ENCODE measurements at places on chromosomes 5 and 9. TPM values are rescaled to one million over a fixed set of nuclear protein-coding genes. Genes with fewer than 3 reads are reported as not detected.
A peak's percentile ranks its signal among the peaks of the same experiment; 100 is the strongest.

DNA sequence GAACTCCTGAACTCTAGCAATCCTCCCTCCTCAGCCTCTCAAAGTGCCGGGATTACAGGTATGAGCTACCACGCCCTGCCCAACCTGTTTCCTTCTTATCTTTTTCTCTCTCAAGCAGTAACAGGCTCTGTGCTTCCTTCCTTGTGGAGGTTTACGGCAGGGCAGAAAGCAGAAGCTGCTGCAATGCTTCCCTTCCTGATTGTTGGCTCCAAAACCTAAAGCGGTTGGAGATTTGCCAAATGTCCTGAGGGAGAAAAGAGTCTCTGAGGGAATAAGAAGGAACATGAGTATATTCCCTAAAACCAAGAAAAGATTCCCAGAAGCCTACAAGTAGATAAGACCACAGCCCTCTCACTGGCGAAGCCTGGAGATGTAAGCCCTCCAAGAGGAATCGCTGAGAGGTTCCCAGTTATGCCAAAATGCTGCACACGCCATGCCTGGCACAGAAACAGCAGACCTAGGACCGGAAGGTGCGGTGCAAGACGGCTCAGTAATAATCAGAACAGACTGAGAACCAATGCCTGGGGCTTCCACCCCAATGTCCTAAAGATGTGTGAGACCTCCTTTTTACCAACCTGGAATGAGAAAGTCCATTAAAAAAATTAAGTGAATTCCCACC, 73.2 kb downstream of the APTX start:
- H3K4me1 ChIP-seq: no peaks in the 10 kb centered on the region
- H3K27ac ChIP-seq: no peak overlapping the region
- H3K4me3 ChIP-seq: no peak overlapping the region
- no peaks in the 10 kb centered on the region for H3K36me3 ChIP-seq
- ATAC-seq: no peak
- peaks cover 3% of the 10 kb centered on the region for H3K27me3 ChIP-seq

DNA sequence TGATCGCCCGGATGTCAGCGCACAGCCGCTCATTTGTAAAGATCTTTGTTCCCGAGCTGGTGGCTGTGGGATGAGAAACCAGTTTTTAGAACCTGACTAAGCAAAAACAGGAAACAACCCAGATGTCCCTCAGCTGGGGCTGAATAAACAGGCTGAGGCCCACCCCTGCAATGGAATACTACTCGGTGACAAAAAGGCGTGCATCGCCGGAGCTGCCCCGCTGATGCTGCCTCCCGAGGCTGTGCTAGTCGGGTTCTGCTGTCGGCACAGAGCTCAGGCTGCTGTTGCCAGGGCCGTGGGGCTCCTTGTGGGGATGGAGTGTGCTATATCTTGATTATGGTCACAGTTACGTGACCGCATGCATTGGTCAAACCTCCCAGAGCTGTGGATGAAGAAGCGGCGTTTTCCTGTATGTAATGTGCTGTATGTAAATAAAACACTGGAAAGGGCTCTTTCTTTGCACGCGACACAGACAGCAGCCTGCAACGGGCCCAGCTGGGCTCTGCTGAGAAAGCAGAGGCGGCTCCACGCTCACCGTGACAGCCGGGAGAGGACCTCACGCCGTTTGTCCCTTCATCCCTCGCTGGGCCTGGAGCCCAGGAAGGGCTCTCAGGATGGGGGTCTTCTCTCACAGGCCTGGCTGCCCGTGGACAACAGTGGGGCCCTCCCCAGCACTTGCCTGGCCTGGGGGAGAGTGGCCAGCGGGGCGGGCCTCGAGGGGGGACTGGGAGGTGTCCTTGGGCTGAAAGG, 51.5 kb upstream of the RNU6ATAC start:
- no peaks in the 10 kb centered on the region for H3K36me3 ChIP-seq
- H3K27me3 ChIP-seq: no peaks in the 10 kb centered on the region
- no peak for ATAC-seq
- no peaks in the 10 kb centered on the region for H3K4me1 ChIP-seq

- ATAC-seq: no peak
- H3K4me3 ChIP-seq: no peak overlapping the region
- H3K27ac ChIP-seq: no peak overlapping the region
- H3K27me3 ChIP-seq: no peaks in the 10 kb centered on the region
These were observed 54.2 kb downstream of the LRSAM1 start for GRCh38 chr9:127505396-127506116.

GRCh38 chr5:82174128-82174918, 103.8 kb downstream of the RPS23 start:
- no peak overlapping the region for H3K4me3 ChIP-seq
- no peaks in the 10 kb centered on the region for H3K27me3 ChIP-seq
- H3K4me1 ChIP-seq: no peaks in the 10 kb centered on the region
- peak overlapping the region; percentile 7 for H3K27ac ChIP-seq
- peak; percentile 93 for ATAC-seq

The BAAT gene
- not detected for total RNA-seq

- H3K27ac ChIP-seq: no peak overlapping the region
- no peak overlapping the region for H3K4me3 ChIP-seq
- no peaks in the 10 kb centered on the region for H3K36me3 ChIP-seq
- ATAC-seq: no peak
These were observed 24.5 kb downstream of the IGIP start for GRCh38 chr5:140150201-140150600.

- no peaks in the 10 kb centered on the region for H3K4me1 ChIP-seq
- no peak overlapping the region for H3K4me3 ChIP-seq
- H3K27me3 ChIP-seq: peaks cover 4% of the 10 kb centered on the region
- no peaks in the 10 kb centered on the region for H3K36me3 ChIP-seq
These were observed 290.6 kb downstream of the PIK3R1 start for GRCh38 chr5:68505917-68506860.

- no peaks in the 10 kb centered on the region for H3K4me1 ChIP-seq
- no peaks in the 10 kb centered on the region for H3K36me3 ChIP-seq
- no peak overlapping the region for H3K27ac ChIP-seq
These were observed 7.3 kb upstream of the ANGPTL2 start for GRCh38 chr9:127129718-127130085.

GRCh38 chr5:16043349-16043965, 136.1 kb downstream of the MARCHF11 start:
- no peaks in the 10 kb centered on the region for H3K4me1 ChIP-seq
- H3K36me3 ChIP-seq: no peaks in the 10 kb centered on the region
- H3K4me3 ChIP-seq: no peak overlapping the region

DNA sequence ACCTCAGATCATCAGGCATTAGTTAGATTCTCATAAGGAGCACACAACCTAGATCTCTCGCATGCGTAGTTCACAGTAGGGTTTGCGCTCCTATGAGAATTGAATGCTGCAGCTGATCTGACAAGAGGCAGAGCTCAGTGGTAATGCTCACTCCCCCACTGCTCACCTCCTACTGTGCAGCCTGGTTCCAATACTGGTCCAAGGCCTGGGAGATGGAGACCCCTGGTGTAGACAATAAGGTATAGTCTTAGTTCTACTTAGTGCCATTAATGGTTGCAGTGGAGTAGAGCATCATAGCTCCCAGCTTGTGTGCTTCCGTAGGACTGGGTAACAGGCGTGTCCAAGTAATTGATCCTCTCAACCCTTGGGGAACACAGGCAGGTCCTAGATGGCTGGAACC, 70.4 kb upstream of the ANKRD55 start:
- H3K4me3 ChIP-seq: no peak overlapping the region
- no peaks in the 10 kb centered on the region for H3K27me3 ChIP-seq
- H3K4me1 ChIP-seq: no peaks in the 10 kb centered on the region
- H3K27ac ChIP-seq: no peak overlapping the region
- no peak for ATAC-seq

GRCh38 chr9:130864541-130864940, 29.5 kb downstream of the ABL1 start:
- ATAC-seq: no peak
- H3K4me3 ChIP-seq: no peak overlapping the region
- H3K27me3 ChIP-seq: no peaks in the 10 kb centered on the region
- no peak overlapping the region for H3K27ac ChIP-seq
- H3K36me3 ChIP-seq: no peaks in the 10 kb centered on the region

The LCNL1 gene
- not detected for total RNA-seq

DNA sequence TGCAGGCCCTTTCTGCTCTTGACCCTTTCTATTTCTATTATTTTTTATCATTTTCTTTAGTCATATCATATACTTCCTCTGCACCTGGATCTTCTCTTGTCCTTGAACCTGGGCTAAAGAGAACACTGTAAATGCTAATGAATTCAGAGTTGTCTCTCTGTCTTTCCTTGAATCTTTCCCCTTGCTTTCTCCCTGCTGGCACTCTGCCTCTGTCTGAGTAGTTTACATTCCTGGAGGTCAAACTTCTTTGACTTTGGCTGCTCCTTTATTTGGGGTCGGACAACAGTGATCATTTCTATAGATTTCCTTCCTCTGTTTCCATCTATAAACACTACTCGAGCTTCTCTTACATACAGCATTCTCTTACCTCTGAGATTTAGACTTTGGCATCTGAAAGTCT, 47.1 kb downstream of the IZUMO3 start:
- H3K4me1 ChIP-seq: no peaks in the 10 kb centered on the region
- no peaks in the 10 kb centered on the region for H3K27me3 ChIP-seq
- no peak for ATAC-seq

Data from activated T-helper 17 cell treated with anti-CD3 and anti-CD28 coated beads, Interleukin-2, amount 50 U/mL, for 72 hours (primary cell).